ENCODE measurements at places on chromosomes 13 and 19.

GRCh38 chr19:13633522-13633922 is 127.2 kb upstream of the CACNA1A start:
- DNase-seq = no peak

- DNase-seq = no peak
Observed at GRCh38 chr13:90389537-90389936, 958.0 kb upstream of the MIR17HG start.

GRCh38 chr13:97028441-97029299 is 34.4 kb upstream of the OXGR1 start:
- peak; percentile 59 for DNase-seq

- no peak for DNase-seq
Observed at GRCh38 chr13:27182844-27183497, 11.4 kb upstream of the USP12 start.

DNA sequence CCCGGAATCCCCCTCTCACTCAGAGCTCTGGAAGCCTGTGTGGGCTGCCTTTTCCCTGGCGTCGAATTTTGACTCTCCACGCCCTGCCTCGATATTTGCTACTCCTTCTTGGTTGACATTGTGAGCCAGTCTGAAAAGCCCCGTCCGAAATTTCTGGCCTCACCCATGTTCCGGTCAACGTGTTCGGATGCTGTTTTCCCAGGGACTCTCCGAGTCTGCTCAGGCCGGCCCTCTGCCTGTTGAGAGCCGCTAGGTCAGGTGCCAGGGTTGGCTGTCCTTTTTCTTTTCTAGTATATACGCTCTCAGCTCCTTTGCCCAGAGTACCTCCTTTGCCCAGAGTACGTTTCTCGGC is 6.8 kb upstream of the DGKH start:
- peak; percentile 10 for DNase-seq

DNA sequence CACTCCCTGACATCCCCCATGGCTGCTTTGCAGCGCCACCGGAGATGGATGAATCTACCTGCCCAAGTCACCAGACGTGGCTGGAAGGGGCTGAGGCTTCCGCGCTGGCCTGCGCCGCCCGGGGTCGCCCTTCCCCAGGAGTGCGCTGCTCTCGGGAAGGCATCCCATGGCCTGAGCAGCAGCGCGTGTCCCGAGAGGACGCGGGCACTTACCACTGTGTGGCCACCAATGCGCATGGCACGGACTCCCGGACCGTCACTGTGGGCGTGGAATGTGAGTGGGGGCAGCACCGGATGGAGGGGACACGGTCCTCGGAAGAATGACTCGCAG is 4.6 kb downstream of the ICAM5 start:
- no peak for DNase-seq

All from activated CD4-positive, alpha-beta T cell treated with anti-CD3 and anti-CD28 coated beads, Interleukin-2, Interleukin-6, amounts not matched to agents 100 ng/mL and 50 ng/mL, durations not matched to agents 16 hours and 8 hours (primary cell).